ENCODE measurements at places on chromosomes 6 and 20.

DNA sequence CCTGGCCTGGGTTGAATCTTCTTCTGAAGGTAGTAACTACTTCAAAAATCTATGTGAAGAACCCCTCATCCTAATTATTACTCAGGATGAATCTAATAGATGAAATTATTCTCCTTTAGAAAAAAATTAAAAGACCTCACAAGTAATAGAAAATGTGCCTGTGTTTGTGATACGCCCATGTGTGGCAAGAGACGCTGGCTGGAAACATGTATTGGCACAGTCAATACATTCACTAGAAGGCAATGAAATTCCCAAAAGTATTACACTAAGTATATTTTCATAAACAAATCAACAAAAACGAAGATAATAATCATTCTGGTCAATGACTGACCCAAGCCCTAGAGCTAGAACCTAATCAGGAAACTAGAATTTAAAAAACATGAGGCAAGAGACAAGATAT lies 64.0 kb downstream of the B4GALT5 start:
- no peak for DNase-seq

DNA sequence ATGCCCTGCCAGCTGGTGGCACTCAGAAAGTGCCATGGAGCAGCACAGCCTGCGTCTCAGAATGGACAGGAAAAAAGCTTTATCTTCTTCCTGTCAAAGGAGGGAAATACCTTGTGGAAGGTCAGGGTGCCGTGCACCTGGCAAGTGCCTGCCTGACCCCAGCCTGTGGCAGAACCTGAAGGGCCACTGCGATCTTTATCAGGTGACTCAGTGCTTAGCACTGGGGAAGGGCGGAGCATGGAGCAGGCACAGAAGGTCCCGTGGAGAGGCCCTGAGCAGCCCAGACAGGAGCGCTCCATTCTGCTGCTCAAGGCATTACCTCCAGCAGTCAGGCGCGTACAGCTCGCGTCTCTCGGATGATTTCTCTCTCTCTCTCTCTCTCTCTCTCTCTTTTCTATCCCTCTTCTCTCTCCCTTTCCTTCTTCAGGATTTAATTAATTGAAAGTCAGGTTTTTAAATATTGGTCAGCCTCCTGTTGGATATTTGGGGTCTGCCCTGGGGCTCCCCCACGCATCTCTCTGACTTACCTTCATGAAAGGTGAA lies 31.7 kb downstream of the FOXC1 start:
- no peak for DNase-seq

DNA sequence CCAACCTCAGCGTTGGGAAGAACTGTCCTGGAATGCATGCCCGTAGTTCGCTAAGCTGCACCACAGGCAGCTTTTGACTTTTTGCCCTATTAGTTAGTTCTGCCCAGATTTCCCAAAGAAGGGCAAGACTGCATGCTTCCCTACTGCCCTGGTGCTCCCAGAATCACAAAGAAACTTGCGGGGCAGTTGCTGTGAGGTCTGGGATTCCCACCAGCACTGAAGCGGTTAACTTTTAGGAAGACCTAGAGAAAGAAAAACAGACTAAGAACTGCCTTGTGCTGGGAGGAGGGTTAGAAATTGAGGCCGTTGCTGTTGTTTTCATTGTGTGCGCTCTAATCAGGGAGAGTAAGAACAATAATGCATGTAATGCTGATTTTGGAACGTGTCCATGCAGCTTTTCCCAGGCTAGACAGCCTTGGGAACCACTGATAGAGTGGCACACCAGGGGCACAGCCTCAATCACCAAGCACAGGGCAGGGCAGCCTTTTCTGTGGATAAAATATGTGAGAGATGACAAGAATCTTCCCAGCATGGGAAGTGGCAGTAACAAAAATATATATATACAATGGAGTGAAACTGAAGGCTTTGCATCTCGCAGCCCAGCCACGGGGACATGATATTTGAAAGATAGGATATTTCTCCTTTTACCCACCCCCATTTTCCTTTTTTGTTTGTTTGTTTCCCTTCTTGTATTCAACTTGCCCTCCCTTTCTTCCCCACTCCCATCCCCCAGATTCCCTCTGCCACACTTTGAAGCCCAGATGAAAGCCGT lies 137.7 kb upstream of the HEY2 start:
- no peak for DNase-seq

- DNase-seq = no peak
Observed at GRCh38 chr6:42891199-42891722, 11.8 kb downstream of the RPL7L1 start.

DNA sequence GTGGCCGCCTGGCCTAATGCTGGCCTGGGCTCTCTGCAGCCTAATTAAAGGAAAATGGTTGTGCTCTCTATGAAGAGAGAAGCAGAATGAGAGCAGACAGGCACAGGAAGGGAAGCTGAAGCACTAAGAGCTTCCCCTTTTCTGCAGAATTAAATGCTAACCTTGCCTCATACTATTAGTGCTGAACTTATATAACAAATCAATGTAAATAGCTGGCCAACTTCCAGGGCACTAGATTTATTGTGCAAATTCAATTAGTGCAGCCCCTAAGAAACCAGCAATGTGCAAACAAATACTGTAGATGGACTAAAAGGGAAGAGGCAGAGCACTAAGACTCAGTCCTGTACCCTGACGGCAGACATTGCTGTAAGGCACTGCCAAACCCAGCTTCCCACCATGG lies 36.1 kb upstream of the INSM1 start:
- DNase-seq = no peak

- no peak for DNase-seq
Observed at GRCh38 chr20:47032933-47033578, 138.4 kb downstream of the EYA2 start.

DNA sequence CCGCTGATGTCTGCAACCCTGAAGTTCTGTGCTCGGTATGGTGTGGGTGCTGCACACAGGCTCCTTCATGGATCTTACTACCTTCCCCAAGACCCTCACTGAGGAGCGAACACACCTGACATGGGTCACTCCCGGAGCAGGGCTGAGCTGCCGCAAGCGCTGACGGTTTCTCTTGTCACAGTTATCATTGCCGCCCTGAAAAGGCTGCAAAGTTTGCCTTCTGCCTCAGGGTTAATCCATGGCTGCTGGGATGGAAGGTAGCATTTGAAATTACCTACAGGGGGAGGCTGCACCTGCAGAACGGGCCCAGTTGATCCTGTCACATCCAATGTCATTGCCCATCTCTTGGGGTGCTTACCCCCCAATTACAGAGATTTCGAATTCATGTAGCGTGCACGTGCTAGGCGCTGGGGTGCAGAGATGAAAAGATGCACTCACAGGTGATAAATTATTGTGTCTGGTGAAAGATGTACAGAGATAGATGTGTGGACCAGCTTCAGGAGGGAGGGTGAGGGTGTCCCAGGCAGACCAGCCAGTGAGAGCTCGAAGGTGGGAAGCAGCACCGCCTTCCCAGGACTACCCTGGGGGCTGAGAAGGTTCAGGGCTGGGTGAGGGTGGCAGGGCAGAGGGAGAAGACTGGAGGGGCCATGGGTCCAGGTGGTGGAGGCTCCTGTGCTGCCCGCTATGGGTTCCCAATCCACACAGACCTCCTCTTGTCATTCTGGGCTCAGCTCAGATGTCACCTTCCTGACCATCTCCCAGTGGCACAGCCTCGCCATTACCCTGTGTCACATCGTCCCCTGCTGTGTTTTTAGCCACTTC lies 120.1 kb downstream of the SYCP2 start:
- DNase-seq = no peak

DNA sequence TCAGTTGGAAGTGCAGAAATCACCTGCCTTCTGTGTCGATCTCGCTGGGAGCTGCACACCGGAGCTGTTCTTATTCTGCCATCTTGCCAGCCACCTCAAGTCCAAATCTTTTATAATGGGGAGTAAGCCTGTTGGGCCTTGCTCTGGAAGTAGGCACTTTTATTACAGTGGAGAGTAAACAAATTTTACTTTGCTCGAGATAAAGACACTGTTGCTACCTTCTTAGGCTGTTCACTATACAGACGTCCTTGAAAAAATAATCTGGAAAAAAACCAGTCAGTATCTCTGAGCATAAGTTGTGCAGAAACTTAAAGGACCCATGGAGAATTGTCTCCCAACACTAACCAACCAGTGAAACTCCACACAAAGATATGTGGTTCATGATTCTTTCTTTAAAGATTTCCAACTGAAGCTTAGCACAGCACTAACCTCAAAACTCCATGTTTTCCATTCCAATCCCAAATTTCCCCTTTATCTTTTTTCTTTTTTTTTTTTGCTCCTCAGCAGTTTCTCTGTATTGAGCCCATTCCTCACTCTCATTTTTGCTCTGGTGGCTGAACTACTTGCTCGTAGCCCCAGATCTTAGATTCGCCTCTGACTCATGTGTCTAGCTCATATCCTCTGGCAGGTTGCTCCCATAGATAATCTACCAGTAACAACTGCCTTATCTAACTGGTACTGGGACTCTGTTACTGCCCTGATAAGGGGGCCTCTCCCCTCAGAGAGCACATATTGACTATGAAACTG lies 34.3 kb upstream of the COL9A1 start:
- DNase-seq = no peak

DNA sequence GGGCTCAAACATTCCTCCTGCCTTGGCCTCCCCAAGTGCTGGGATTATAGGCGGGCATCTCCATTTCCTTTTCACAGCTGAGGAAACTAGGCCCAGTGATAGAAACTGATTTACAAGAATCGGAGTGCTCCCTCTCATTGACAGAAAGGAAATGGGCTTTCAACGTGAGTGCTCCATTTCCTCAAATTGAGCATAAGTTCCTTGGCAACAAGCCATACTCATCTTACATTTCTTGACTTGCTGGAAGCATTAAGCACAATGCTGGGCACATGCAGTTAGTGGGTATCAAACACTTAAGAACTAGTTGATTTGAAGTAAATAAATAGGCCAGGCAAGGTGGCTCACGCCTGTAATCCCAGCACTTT lies 54.7 kb downstream of the FGD2 start:
- no peak for DNase-seq

GRCh38 chr6:155936551-155936950 lies 480.9 kb upstream of the NOX3 start:
- DNase-seq = no peak

DNA sequence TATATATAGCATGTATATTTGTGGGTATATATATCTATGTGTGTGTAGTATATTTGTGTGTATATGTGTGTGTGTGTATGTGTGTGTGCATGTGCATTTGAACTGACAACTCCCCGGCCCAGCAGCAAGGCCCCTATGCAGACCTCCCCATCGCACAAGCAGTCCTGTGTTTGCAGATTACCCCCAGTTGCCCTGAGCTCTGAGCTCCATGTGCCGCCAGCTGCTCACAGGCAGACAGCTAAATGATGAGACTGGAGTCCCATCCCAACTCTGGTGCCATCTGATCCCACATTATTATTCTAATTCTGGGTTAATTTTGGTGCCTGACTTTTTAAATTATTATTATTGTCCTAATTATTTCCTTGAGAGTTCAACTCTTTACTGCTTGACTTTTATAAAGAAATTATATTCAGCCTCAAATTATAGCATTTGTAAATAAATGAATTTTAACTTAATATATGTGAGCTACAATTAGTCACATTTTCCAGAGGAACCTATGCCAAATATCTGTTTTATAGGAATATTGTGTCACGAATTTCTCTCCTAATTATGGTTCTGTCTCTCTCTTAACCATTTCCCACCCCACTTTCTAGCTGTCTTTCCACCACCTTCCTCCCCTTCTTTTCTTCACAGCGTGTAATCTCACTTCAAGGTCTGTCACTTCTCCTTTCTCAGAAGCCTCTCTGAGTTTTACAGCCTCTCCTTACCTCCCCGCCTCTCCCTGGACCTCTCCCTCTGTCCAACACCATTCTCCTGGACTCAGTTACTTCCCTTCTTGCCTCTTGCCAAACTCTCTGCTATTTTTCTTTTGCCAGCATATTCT lies 90.6 kb upstream of the SYNDIG1 start:
- no peak for DNase-seq

DNA sequence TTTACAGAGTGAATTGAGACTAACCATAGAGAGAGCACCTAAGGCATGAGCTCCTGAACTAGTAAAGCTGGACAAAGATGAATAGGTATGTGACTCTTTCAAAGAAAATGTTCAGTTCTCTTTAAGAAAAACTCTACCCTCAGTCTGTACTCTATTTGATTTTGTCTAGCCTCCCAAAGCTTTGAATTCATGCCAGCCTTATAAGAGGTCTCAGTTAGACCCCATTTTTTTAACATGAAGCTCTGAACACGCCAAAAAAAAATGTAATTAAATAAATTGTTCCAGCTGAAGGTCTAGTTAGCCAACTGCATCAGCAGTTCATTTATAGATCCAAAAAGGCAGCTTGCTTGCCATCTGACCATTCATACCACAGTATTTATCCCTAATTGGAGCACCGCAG lies 71.6 kb downstream of the COL9A1 start:
- no peak for DNase-seq

- DNase-seq = no peak
Observed at GRCh38 chr6:36216559-36216958, 20.0 kb downstream of the BRPF3 start.

- no peak for DNase-seq
Observed at GRCh38 chr20:59811681-59812171, 121.7 kb downstream of the SYCP2 start.

DNA sequence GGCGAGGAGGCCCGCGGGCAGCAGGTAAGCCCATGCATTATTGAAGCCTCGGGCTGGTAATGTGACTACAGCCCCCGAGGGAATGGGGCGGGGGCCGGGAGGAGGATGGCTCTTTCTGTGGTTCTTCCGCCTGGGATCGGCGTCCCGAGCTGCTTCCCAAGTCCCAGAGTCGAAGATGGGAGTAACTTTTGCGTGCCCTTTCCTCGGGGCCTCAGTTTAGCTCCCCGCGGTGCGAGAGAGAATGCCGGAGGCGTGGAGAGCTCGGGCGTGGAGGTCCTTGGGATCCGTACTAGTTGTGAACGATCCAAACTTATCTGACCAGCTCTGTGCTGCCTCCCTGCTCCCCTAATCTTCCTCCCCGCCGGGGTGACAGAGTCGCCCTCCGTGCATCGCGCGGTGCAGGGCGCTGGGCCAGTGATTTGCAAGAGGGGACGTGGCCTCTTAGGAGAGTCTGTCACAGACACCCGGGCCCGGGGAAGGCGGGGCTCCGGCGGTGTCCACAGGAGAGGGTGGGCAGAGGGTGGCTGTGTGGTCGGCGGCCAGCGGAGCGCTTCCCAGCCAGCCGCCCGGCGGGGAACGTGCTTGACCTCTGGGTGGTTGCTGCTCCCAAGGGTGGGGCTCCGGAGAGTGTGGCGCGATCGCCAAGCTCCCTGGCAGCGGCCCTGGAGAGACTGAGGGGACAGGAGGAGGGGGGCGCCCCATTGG lies 815 bp downstream of the UTRN start:
- DNase-seq = no peak

GRCh38 chr6:20605061-20605460 lies 70.8 kb downstream of the CDKAL1 start:
- no peak for DNase-seq
